ENCODE measurements at places on chromosomes 6 and 20.

GRCh38 chr6:35216851-35217811, 3.4 kb downstream of the SCUBE3 start:
- no peak for DNase-seq

GRCh38 chr6:1423578-1423977, 34.2 kb downstream of the FOXF2 start:
- no peak for DNase-seq

- DNase-seq, result no peak
Measured at GRCh38 chr20:1274485-1275311, 8.6 kb downstream of the SNPH start.

- no peak for DNase-seq
Measured at GRCh38 chr6:135828021-135828420, 23.5 kb upstream of the PDE7B start.

- no peak for DNase-seq
Measured at GRCh38 chr6:142958343-142958742, 13.4 kb upstream of the HIVEP2 start.

GRCh38 chr6:20483887-20484497, 50.3 kb upstream of the CDKAL1 start:
- no peak for DNase-seq

DNA sequence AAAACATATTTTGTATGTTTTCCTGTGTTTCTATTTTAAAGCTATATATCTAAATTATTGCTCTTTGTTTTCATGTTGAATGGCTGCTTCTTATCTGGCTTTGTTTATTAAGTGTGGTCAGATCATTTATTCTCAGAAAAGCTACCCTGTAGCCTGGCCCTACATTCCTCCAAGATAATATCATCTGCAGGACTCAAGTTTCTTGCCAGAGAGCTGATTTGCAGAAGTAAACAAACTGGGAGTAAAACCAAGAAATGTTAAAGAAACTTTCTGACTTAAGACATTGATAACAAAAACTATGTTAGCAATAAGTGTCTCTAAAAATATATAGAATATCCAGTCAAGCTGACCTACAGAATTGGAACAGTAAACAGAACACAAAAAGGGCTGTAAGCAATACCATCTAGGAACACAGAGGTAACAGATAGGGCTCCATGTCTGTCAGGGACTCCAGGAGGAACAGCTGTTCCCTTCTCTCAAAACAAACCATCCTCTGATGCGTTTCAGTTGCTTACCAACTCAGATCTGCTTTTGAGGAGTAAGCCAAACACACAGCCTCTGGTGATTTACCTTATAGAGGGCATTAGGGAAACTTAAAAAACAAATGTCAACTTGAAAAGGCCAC, 17.5 kb upstream of the CEP85L start:
- no peak for DNase-seq
